ENCODE measurements at places on chromosomes 7 and 10.

- no peak for DNase-seq
Measured at GRCh38 chr10:49333192-49333591, 34.2 kb downstream of the C10orf71 start.

- peak; percentile 57 for DNase-seq
Measured at GRCh38 chr10:71748671-71749191, 24.6 kb downstream of the VSIR start.

DNA sequence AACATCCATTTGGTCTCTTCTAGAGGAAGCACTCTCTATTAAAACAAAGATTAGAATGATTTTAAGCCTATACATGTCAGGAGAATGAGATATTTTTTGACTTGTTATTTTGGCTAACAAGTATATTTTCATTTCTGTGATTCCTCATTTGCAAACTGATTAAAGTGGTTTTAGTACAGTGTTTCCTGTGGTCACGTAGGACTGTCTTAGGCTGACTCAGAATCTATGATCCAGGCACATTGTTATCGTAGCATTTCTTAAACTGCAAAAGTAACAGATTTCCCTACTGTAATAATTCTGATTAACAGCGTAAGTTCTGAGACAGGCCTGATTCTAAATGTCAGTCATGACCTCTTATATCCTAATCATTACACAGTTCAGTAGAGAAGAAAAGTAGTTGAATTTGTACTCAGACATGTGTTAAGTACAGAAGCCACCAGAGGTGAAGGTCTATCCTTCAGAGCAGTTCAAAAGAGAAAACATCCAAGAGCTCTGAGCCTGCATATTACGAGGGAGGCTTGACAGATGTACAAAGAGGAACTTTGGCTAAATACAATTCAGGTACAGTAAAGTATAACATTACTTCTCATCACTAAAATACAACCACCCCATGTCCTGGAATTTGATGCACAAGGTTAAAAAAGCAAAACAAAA lies 124.1 kb upstream of the TEX47 start:
- no peak for DNase-seq

- DNase-seq, result no peak
Measured at GRCh38 chr10:69292459-69292858, 14.2 kb downstream of the HK1 start.

DNA sequence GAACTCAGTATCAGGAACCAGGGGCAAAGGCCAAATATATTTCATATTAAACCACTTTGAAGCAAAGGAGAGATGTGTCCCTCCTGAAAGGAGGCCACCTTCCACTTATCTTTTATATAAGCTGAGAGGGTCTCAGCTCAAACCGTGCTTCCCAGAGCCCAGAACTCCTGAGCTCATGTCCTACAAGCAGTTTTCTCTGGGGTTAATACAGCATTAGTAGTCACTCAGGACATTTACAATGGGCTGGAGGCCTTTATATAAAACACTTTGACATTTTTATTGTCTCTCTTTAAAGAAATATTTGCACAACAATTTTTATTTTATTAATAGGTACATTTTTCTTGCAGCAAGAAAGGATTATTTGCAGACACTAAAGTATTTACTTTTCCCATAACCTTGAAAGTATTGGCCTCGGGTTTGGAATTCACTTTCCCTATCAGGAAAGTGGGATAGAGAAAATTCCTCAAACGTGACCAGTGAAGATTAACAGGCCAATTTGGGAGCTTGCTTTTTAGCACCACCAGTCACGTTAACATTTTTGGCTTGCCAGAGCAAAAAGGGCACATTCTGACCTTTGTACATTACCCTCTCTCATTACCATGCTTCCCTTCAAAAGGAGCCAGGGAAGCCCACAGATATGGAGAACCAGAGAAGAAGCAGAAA lies 464.9 kb upstream of the NRP1 start:
- DNase-seq, result no peak

GRCh38 chr10:132574783-132575319 lies 37.3 kb downstream of the INPP5A start:
- DNase-seq, result no peak

DNA sequence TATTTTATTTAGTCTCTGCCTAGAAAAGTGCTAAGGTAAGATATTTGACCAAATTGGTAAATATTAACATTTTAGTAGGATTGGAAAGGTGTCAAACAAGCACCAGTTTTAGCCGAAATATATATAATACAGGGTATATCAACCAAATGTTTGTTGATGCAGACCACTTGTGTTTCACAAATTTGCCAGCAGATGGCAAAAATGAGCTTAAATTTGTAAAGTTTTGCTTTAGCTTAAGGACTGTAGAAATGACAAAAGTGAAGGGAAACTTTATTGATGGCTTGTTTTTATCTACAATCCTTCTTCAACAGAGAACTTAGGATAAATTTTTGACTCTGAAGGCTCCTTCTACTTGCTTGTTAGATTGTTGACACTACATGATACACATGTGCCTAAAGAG lies 4.8 kb upstream of the POLR1F start:
- peak; percentile 20 for DNase-seq

DNA sequence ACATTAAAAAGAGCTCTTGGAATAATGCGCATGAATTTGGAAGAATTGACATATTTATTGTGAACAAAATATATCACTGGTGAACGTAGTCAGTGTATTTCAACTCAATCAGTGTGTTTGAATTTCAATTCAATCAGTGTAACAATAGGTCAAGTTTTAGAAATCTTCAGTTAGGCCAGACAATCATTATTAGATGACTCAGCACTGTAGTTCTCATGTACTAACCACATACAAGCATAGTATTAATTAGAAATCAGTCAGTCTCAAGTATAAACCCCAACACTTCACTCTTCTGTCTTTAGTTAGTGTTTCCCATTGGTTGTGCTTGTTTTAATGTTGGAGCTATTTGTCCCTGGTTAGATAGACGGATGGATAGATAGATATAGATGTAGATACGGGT lies 1247.9 kb downstream of the NXPH1 start:
- no peak for DNase-seq

DNA sequence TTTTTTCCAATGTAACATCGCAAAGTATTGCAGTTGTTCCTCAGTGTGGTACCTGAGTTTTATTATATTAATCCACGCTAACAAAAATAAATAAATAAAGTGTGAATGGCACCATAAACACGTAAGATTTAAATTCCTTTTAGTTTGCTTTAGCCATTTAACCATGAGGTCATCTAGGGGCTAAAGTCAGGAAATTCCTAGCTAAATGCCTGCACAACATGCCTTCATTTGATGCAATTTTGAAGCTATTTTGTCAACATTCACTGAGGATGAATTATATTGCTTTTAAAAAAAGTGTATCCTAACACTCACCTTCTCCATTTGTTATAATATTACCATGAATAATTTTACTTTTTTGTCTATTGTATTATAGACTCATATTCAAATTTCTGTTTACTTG lies 714.4 kb downstream of the GATA3 start:
- DNase-seq, result no peak

- DNase-seq, result no peak
Measured at GRCh38 chr7:82428186-82428961, 15.2 kb downstream of the CACNA2D1 start.

GRCh38 chr10:70364772-70365091 lies 17.7 kb downstream of the LRRC20 start:
- no peak for DNase-seq

GRCh38 chr10:133010095-133010842 lies 67.9 kb upstream of the CFAP46 start:
- no peak for DNase-seq

- DNase-seq, result no peak
Measured at GRCh38 chr7:135091717-135092116, 56.2 kb upstream of the TMEM140 start.

GRCh38 chr10:2019281-2019680 lies 282.0 kb upstream of the ADARB2 start:
- no peak for DNase-seq

GRCh38 chr7:122885583-122886356 lies 490 bp downstream of the CADPS2 start:
- DNase-seq, result no peak

- DNase-seq, result no peak
Measured at GRCh38 chr7:85454904-85455303, 268.0 kb upstream of the SEMA3D start.

DNA sequence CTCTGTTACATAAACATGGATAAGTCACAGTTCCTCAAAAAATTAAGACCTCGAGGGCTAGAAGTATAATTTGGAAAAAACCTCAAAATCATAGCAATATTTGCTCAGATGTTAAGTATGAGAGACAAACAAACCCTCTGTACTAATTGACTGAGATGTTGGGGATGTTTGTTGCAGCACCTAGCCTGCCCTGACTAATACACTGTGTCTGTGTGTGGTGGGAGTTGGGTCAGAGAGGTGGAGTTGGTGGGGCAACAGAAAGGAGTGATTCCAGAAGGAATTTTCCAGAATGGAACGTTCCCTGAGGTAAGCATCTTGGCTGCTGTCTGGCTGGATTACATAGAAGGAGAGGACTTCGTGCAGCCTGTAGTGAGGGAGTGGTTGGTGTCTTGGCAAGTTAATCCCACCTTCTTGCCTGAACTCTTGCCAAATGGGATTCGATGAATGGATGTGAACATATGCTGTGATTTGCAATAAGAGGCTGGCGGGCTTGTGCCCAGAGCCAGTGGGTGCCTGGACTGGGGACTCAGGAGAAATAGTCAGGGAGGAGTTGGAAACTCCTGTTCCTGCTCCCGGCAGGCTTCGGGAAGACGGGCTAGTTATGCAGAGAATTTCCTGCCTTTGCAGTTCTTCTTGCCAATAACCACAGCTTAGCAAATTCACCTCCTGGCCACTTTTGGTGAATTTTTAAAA lies 9.3 kb upstream of the FAM180A start:
- no peak for DNase-seq

- DNase-seq, result no peak
Measured at GRCh38 chr10:79463578-79464496, 18.4 kb upstream of the ZCCHC24 start.

- DNase-seq, result no peak
Measured at GRCh38 chr7:93551931-93552330, 22.6 kb downstream of the CALCR start.

DNA sequence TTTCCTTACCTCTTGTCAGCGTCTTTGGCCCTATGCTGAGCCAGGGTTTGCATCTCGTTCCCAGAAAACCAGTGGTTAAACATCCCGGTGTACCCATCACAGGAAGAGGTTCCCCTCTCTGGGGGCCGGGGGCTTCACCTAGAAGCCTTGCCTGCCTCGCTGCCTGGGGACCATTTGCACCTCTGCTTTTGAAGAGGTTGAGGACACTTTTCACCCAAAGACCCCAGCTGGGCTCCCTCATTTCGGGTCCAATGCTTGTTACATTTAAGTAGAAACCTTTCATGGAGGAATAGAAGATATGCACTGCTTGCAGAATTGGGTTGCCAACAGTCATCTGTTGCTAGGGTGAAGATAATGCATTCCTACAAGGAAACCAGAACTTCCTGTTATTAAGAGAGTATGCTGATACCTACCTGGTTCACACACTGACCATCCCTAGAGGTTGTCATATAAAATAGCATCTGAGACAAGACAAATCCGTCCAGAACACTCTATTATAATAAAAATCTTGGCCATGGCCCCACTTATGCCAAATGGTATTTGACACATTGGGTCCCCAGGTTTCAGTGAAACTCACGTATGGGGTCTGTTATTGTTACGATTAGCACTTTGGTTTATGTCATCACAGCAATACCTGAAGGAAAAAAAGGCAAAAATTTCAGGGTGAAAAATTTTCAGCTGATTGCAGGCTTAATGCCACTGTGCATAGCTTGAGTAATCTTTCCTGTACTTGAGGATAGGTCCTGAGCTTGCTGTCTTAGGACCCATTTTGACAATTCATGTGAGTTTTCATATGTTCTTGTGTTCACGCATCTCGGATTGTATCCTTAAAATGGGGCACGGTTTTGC lies 917 bp downstream of the ZNF365 start:
- no peak for DNase-seq

DNA sequence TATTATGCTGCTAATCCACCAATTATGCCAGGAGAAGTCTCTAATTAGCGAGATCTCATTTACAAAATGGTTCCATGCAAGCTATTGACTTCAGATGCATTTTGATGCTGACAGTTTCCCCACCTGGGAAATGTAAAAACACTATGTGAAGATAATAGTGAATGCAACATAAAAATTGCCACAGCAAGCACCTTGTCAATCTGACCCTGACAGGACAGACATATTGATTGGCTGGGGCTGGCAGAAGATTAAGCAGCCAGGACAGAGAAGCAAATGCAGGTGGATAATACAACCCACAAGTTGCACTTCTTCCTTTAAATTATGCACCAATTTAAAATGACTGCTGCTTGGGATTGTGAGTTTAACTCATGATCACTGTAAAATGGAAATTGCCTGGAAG lies 642.8 kb upstream of the POT1 start:
- DNase-seq, result no peak

GRCh38 chr10:77965294-77965693 lies 38.7 kb upstream of the DLG5 start:
- DNase-seq, result no peak

- DNase-seq, result peak; percentile 20
Measured at GRCh38 chr7:87876869-87877234, 559 bp downstream of the DBF4 start.

DNA sequence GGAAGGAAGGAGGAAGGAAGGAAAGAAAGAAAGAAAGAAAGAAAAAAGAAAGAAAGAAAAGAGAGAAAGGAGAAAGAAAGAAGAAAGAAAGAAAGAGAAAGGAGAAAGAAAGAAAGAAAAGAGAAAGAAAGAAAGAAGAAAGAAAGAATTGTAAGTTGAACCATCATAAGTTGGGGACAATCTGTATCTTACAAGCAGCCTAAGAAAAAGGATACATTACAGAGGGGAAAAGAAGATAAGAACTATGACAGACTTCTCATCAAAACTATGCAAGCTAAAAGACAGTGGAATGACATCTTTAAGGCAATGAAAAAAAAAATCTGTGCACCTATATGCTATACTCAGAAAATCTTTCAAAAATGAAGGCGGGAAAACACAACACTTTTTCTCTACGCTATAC lies 50.3 kb upstream of the SP4 start:
- no peak for DNase-seq

All from T-helper 9 cell (primary cell).